Stimulated activated CD8-positive, alpha-beta memory T cell treated with anti-CD3 and anti-CD28 coated beads, Interleukin-12 subunit alpha, Interleukin-12 subunit beta, amount 100 ng/mL, for 1 hour (primary cell): ENCODE measurements at places on chromosomes 3 and 15.

DNA sequence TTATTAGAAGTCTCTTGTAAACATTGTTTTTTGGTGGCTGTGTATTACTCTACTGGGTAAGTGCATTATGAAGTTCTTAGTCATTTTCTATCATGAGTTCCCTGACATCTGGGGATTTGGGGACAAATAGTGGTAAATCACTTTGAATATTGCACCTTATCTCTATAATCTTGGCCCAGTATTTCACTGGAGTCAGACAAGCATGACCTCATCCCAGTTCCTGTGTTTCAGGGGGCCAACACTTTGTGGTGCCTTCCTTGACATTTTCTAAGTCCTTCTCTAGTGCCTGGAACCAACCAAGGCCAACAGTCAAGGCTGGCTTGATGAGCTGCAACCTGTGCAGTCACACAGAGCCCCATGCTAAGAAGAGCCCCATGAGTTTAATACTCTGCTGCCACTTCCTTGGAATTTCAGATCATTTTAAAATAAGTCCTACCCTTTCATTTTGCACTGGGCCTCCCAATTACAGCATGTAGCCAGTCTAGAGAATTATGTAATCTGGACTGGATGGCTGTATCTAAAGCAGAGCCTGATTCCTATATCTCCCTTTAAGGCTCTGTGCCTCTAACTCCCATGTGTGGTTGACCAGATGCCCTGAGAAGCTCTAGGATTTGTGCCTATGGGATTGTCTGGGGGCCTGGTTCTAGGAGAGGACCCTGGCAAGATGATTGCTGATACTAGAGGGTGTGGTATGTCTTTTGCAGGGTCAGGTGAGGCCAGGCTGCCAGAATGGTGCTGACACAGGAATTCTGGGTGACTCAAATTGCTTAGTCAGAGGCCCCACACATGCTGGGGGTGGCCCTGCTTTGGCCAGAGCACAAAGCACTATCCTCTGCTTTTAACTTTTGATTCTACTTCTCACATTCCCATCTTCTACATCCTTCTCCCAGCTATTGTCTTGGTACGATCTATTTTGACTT is 319.6 kb upstream of the TBC1D5 start:
- no peak for DNase-seq

DNA sequence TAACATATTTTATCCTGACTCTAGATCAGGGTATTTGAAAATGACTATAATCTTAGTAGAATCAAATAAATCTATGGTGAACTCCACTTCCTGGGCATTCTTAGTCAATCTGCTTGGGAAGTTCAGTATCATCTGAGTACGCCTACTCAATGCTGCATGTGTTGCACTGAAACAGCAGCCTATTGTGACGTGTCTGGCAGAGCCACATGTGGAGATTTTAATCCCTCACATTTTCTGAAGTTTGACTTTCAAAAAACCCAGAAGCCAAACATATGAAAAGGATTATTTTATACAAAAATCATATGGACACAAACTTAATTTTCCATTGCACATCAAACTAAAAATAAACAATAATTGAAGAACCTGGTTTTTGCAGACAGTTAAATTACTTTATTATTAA is 798.3 kb downstream of the ROBO1 start:
- no peak for DNase-seq

DNA sequence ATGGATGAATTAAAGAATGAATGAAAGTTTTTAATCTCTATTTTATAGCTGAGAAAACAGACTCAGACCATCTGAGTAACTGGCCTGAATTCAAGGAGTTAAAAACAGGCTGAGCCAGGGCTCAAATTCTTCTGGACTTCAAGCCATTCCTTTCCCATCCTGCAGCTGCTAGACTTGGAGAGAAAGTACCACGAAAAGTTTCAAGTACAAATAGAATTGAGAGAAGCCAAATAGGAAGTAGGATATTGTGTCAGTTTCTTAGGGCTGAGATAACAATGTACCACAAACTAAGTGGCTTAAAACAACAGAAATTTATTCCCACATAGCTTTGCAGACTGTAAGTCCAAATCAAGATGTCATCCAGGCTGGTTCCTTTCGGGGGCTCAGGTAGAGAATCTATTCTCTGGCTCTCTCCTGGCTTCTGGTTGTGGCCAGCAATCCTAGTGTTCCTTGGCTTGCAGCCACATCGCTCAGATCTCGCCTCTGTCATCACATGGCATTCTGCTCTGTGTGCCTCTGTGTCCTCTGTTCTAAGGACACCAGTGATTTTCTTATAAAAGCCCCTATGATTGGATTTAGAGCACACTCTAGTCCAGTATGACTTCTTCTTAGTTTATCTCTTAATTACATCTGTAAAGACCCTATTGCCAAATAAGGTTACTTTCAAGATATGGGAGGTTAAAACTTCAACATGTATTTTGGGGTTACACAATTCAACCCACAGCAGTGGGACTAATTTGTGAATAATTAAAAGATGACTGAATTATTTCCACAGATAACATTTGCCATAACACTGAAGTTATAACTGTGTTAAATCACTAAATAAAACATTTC is 25.7 kb upstream of the GOLIM4 start:
- DNase-seq, result no peak

- no peak for DNase-seq
Measured at GRCh38 chr3:7205962-7206361, 345.0 kb downstream of the GRM7 start.

GRCh38 chr3:45607790-45608189 is 13.2 kb downstream of the LIMD1 start:
- no peak for DNase-seq

DNA sequence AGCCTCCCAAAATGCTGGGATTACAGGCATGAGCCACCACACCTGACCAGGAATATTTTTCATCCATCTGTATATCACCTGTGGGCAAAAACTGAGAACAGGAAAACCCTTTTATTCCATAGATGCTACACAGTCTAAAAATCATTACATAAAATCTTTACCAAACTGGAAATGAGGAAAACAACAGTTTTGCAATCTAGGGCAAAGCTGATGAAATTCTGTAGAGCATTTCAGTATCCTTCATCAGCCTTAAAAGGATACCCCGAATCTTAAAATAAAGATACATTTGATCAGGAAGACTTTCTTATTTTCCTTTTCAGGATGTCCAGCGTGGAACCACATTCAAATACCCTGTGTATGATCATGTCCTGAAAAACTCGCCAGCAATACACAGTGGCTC is 7.1 kb downstream of the SIAH2 start:
- DNase-seq, result no peak

DNA sequence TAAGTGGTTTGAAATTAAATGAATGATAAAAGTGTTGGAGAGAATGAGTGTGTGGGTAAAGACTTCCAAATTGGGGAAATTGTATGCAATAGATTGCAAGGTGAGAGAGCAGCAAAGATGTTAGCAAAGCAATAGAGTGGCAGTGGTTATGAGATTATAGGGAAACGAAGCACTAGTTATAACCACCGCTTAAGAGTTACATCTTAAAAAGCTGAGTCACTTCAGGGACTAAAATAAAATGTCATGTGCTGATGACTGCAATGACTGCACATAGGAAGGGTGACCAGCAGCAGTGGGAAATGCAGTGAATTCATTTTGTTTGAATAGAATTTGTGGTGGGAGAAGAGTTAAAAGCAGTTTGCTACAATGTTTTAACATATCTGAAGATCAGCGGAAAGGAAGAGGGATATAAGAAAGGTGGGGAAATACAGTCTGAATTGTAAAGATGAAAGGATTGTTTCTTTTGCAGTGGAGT is 127.3 kb downstream of the RAP2B start:
- DNase-seq, result no peak

DNA sequence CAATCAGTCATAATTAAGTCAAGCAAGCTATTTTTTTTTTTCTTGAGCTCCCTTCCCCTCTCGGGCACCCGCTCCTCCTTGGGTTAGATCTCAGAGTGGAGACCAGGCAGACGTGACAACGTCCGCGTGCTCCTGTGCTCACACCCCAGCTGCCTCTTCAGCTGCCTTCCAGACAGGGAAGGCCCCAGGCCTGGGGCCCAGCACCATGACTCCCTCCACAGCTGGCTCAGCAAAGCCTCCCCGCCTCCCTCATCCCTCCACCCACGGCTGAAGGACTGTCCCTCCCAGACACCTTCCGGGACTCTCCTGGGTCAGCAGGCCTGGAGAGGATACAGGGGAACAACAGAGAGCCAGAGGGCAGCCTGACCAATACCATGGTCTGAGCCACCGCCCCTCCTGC is 87.9 kb upstream of the LINGO1 start:
- no peak for DNase-seq

DNA sequence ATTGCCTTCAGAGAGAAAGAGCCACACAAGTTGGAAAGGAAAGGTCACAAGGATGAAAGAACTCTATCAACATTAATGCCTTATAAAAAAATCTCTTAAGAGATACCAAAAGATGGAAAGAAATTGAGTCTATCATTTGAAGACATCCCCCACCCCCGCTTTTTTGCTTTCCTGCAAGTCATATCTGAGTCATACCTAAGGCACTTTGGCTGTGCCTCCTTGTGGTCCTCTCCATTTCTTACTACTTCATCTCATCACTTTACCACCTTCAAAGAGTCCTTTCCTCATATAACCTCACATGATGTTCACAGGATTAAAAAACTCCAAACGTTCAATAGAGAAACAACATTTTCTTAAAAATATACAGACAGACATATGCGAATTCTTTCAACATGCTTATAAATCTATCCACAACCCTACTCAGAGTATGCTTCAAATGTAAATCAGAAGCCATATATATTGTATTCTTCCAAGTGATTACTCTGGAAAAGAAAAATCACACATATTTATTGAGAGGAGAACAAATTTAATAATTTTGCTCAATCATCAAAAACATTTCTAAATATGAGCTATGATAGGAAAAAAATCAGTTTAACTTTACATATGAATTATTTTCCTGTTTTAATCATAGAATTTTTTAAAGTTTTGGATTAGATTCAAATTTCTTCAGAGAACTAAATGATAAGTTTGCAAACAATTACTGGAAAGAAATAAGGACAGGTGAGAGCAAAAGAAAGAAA is 1003.9 kb upstream of the CFAP20DC start:
- no peak for DNase-seq

DNA sequence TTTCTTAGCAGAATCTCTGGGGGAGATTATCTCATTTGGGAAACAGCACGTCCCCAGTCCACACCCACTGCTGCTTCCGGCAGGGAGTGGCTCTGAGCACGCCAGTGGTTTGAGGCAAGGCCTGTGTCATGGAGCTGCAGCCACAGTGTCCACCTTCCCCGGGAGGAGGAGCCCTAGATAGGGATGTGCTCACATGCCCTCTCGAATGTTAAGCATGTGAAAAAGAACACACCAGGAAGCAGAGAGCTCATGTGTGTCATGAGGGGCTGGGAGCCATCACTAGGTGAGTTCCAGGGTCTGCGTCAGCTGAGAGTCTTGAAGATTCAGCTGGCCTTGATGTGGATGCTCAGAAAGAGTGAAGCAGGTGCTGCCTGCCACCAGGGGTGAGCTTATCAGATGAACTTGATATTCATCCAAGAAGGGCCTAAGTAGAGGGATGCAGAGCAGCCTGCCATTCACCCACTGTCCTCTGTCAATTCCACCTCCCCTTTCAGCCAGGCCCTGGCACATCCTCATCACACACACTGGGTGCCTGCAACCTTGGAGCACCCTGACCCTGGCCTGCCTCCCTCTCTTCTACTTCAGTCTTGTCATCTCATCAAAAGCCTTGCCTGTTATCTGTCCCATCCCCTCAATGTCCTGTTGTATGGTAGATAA is 16.3 kb downstream of the ITGA11 start:
- no peak for DNase-seq

GRCh38 chr15:33722005-33722672 is 246.2 kb upstream of the CHRM5 start:
- no peak for DNase-seq

GRCh38 chr3:25021816-25022215 is 406.2 kb upstream of the RARB start:
- DNase-seq, result no peak

DNA sequence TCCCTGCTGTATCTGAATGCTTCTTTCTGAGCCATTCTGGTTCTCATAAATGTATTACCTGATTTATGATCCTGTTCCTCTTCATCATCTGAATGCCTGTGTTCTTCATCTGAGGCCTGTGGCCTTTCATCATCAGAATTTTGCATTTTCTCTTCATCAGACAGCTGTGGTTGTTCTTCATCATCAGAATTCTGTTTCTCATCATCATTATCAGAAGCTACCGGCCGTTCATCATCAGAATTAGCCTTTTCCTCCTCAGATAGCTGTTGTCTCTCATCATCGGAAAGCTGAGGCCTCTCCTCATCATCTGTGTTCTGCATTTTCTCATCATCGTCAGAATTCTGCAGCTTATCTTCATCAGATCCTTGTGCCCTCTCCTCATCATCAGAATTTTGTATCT is 5.9 kb downstream of the LEO1 start:
- DNase-seq, result no peak

GRCh38 chr3:25476639-25477038 is 48.6 kb downstream of the RARB start:
- no peak for DNase-seq

- DNase-seq, result no peak
Measured at GRCh38 chr3:76683256-76683655, 356.6 kb upstream of the ROBO2 start.

- DNase-seq, result no peak
Measured at GRCh38 chr3:54951405-54951804, 23.5 kb upstream of the LRTM1 start.

DNA sequence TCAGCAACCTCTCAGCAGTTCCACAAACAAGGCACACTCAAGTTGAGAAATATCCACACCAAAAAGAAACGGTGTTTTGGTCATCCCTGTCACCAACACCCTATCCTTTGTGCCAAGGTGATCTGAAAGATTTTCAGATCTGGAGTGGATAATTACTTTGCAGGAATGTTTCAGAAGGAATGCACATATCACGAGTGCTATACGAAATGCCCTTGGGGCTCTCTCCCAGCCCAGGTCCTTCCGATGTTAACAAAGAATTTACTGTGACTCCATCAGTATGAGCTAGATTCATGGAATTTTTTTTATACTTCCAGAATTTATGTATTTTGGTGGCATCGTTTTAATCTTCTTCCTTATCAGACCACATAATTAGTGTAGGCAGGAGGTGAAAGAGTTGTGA is 105.0 kb downstream of the GRM7 start:
- DNase-seq, result no peak

DNA sequence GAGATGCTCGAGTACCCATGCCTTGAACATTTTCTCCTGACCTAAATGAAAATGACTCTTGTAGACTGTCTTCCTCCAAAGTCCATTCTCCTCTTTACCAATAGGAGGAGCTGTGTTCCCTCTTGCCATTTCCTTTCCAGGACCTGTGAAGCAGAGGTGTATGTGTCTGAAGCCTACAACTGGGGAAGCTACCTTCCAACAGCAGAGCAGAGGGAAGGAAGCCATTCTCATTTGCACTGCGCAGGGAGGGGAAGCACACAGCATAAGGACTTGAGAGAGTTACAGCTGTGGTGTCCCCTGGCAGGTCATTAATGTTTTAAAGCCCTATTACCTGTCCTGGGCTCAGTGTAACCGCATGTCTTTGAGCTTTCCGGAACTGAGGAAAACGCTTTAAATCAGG is 38.7 kb downstream of the HSPBAP1 start:
- DNase-seq, result no peak

- DNase-seq, result no peak
Measured at GRCh38 chr3:94099311-94099710, 36.5 kb downstream of the NSUN3 start.

GRCh38 chr3:192843723-192844485 is 73.8 kb downstream of the MB21D2 start:
- DNase-seq, result no peak

GRCh38 chr15:91133511-91133910 is 33.5 kb downstream of the SV2B start:
- DNase-seq, result no peak
